Thymus (tissue), 14 donors: ENCODE measurements at places on chromosomes 3 and 15.
A peak's percentile ranks its signal among the peaks of the same experiment; 100 is the strongest.

GRCh38 chr3:98326105-98326893 lies 27.4 kb upstream of the OR5K4 start:
- DNase-seq: no peak

DNA sequence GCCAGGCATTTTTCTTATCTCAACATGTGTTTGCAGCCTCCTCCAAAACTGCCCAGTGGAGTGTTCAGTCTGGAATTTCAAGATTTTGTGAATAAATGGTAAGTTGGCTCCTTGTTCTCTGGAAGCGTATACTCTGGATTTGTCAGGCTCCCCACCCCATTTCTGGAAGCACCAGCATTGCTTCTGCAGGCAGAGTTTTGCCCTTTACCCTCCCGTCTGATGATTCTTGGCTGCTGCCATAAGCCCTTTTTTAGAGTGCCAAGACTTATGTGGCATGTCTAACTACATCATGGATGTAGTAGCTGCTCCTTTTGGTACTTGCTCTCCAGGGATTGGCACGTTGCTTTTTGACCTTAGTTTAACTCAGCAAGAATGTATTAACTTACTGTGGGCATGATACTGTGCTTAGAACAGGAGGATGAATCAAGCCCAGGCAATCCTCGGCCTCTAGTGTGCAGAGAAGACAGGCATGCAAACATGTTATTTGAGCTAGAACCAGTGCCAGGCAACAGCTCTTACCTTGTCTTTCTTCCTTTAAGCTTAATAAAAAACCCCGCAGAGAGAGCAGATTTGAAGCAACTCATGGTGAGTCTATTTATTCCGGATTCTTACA lies 8.3 kb downstream of the SNAPC5 start:
- DNase-seq: no peak

- no peak for DNase-seq
Measured at GRCh38 chr15:74839526-74840395, 3.2 kb downstream of the ULK3 start.

GRCh38 chr3:23701716-23702597 lies 103.8 kb upstream of the UBE2E1 start:
- no peak for DNase-seq

DNA sequence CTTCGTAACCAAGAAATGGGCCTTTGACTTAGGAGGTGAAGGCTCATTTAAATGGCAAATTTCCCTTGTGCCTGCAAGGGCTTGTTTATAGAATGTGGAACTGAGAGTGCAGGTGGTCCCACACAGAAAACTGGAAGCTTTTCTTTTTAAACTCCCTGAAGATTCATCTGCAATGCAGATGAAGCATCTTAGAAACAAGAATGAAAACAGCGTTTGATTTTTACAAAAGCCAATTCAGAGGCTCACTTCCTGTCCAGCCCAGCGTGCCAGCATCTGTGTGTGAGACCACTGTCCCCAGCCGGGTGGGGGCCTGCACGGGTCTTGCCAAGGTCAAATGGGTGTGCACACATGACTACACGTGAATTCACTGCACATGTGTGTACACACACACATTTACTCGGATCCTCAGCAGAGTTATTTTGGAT lies 94.7 kb downstream of the LINGO1 start:
- DNase-seq: no peak

- DNase-seq: no peak
Measured at GRCh38 chr15:48361685-48362084, 30.5 kb downstream of the DUT start.

- DNase-seq: no peak
Measured at GRCh38 chr3:43281020-43281419, 5.3 kb upstream of the SNRK start.

DNA sequence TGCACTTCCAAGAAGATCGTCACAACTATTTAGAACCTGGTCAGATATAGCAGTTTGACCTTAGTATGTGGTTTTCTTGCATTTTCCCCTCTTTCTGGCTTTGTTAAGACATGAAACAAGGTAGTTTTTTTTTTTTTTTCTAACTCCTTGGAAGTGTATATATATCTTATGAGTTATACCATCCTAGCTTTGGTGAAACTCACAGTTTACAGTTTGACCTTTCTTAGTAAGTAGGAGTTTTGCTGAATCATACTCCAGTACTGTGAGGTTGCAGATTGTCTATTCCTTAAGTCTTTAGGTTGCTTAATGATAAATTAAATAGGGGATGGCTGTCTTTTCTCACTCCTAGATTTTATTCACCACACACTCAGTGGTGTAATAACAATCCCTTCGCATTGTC lies 325.0 kb downstream of the RBMS3 start:
- DNase-seq: no peak

GRCh38 chr15:55703873-55704301 lies 39.1 kb downstream of the PRTG start:
- DNase-seq: peak; percentile 27

DNA sequence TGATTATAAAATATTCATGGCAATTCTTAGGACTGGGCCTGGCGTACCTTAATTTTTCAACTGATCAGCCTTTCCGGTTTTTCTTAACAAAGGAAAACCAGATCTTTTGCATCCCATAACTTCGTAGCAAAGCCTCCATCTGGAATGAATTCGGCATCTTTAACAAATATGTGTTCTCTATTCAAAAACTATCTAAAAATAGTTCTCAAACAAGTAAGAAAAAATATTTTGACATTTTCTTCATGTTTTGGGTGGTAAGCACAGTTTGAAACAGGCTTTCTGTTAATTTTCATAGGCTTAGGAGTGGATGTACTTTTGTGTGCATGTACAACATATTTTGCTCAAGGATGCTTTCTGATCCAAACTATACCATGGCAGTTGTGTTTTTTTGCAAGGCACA lies 55.1 kb downstream of the RBMS3 start:
- DNase-seq: no peak

- DNase-seq: peak; percentile 29
Measured at GRCh38 chr3:119173325-119173724, at the start of gene UPK1B. TSS of gene UPK1B (plus strand) at chr3:119173598. CDS start at chr3:119186742, 13,144 bp downstream.

DNA sequence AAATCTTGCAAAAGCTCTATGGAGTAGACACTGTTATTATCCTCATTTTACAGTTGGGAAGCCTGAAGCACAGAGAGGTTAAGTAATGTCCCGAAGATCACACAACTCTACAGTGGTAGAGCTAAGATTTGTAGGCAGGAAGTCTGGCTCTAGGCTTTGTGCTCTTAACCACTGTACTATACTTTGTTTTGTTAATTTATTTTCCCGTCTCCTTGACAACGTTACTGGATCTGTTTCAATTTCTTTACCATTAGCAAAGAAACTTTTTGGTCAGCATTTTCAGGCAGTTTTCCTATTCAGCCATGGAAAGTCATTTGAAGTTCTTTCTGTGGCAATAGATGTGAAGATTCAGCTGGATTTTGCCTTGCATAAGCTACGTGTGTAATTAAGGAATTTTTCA lies 51.7 kb downstream of the OTOL1 start:
- no peak for DNase-seq

DNA sequence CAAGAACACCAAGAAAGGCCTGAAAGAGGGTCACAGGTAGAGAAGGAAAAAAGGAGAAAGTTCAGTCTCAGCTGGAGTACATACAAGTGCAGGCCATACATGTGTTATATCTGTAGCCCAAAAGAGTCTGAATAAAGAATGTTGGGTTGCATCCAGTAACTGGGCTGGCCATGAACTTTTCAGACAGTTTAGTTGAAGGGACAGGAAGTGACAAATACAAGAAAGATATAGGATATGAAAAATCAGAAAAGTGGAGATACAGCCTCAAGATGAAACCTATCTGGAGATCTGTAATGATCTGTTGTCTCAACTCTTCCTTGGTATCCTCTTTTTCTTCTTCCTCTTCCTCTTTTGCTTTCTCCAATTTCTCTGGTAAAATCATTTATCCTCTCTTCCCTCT lies 671.7 kb downstream of the MECOM start:
- no peak for DNase-seq

DNA sequence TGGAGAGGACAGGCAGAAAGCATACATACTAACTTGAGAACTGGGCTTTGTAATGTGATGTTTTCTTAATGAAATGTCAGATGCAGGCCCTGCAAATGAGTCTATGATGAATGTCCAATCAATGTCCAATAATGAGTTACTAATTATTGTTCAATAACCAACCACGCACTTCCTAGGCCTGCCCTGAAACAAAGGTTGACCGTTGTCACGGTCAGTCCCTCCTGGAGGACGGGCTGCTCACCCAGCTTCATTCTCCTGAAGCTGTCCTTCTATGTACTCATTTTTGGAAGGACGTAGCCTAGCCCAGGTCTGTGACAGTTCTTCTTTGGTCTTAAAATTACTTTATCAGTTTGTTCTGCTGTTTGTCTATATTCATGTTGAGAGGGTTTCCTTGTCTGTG lies 8.3 kb upstream of the PDIA5 start:
- DNase-seq: no peak

- DNase-seq: no peak
Measured at GRCh38 chr3:3240986-3241385, 61.5 kb upstream of the CRBN start.

GRCh38 chr3:15456321-15456720 lies 28.9 kb downstream of the EAF1 start:
- no peak for DNase-seq

DNA sequence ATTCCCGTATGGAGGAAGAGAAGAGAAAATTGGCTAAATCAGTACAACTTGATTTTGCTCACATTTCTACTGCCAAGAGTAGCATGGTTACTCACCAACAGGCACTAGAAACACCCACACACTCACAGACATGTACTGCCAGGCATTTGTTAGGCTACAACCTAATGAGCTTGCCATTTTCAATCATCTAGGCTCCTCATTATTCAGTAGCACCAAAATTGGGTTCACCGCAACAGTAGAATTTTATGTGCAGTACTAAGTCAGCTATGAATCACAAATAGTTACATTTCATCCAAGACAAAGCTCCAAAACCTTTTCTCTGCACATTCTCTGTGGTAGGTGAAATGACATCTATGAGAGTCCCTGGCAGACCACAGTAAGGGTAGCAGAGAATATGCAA lies 15.0 kb upstream of the THUMPD3 start:
- no peak for DNase-seq

- no peak for DNase-seq
Measured at GRCh38 chr3:179788996-179789395, 136.2 kb downstream of the USP13 start.

DNA sequence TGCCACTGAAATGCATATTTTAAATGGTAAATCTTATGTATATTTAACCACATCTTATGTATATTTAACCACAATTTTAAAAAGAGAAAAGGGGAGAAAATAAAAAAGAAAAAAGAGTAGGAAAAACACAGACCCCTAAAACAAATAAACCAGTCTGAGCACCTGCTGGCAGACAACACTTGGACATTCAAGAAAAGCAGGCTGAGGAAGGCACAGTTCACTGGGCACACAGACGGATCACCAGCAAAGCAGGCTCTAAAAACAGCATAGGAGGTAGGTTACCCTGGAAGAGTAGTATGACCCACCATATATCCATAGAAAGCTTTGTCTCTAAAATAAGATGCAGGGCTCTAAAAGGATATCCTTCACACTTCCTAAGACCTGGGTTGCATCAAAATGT lies 27.0 kb downstream of the AAGAB start:
- no peak for DNase-seq

DNA sequence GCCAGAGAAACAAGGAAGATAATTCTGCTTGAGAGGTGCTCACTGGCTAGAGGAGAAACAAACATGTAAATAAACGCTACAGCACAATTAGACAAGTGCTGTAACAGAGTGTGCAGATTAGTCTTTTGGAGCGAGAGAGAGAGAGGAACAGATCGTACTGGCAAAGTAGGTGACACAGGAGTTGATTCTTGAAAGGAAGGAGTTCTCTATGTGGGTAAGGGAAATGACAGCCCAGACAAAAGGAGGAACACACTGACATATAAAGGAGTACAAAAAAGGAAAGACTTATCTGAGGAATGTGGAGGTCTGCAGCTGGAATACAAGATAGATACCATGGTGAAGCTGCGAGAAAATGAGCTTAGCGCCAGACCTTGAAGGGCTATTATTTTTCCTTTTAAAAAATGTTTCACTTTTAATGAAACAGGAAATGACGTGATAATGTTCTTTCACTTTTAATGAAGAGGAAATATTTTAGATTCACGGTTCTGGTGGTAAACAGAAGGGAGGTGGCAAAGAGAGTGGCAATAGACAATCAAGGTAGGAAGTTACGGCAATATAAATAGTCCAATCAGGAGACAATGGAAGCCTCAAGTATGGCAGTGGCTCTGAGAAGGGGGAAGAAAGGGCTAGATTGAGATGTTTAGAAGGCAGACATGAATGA lies 202.9 kb downstream of the VPS13C start:
- DNase-seq: no peak

DNA sequence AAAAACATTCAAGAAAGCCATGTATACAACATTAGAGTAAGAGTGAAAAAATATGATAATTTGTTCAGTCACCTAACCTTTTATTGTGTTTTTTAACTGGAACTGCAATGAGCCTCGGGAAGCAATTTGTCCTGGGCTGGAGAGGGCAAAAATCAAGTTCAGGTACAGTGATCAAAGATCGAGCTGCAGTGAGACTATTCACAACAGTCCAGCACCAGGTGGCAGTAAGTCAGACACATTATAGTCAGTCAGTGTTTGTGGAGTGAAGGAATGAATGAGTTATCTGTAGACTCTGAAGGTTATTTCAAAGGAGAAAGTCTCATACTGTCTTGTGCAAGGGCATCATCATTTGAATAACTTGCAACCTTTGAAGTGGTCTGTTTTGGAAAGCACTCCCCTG lies 116.6 kb downstream of the CHDH start:
- no peak for DNase-seq

GRCh38 chr15:70234256-70234905 lies 136.7 kb upstream of the TLE3 start:
- no peak for DNase-seq

DNA sequence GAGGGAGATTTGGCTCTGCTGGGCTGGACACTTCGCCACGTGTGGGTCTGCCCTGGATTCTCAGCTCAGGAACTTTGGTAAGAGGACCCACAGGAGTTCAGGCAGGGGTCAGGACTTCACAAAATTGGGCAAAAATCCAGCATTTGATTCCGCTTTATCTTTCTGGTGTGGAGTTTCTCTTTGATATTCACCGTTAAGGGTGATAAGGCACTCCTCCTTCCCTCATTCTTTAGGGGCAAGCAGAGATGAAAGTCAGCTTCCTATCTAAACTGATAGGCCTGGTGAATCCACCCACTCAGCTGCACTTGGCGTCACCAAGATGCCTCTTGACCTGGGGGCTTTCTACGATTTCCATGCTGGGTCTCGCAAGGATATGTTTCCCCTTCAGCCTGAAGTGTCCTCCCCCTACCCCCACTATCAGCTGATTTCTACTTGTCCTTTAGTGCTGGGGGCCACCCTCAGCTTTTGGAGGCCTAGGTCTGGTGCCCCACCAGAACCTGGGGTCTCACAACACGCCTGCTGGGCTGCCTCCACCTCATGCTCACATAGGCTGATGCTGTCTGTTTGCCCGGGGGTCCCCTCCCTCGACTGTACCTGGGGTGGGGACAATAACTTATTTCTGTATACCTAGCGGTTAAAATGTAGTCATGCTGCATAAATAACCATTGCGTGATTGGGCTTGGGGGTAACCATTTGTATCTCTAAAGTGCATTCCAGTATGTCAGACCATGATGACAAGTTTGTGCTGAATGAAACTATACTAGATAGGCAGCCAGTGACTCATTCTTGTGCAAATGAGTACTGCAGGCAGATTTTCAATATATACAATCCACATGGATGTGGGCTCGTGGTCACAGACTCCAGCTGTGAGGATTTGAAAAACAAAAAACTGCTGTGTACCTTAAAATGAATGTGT lies 248.3 kb downstream of the ADAMTS17 start:
- DNase-seq: no peak

GRCh38 chr3:30858894-30859389 lies 35.5 kb downstream of the GADL1 start:
- no peak for DNase-seq
